Endothelial cell (in vitro differentiated cells): ENCODE measurements at places on chromosomes 13 and 19. TPM values are rescaled to one million over a fixed set of nuclear protein-coding genes. Genes with fewer than 3 reads are reported as not detected.

The ZNF577 gene
- 9.3 TPM for total RNA-seq

The SOX1 gene
- total RNA-seq, result 1.7 TPM

The MUC16 gene
- not detected for total RNA-seq

The PEX11G gene
- total RNA-seq, result 3.8 TPM

The SLC25A42 gene
- total RNA-seq, result 7.5 TPM

The CATSPERD gene
- not detected for total RNA-seq

The MCOLN1 gene
- 24.2 TPM for total RNA-seq

The ZNF181 gene
- 12.9 TPM for total RNA-seq

The SLC10A2 gene
- not detected for total RNA-seq

The FOXA3 gene
- total RNA-seq, result 1.1 TPM

DNA sequence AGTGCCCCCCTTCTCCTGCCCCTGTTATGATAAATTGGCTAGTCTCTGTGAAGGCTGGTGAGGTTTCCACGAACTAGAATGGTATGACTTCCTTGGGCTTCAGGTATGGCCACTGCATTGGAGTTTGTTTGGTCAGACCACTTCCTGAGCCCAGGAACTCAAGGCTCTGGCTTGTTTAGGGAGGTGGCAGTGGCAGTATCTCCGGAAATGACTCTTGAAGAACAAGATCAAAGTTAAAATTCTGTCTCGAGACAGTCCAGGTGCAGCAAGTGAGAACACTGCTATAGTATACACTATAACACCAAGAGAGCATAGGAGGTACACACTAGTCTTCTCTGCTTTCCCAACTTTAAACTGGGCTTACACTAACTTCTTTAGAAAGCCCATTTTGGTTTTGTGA, 309.1 kb downstream of the KLF12 start:
- DNase-seq, result no peak

- no peak for DNase-seq
These were observed 17.0 kb upstream of the PRR20A start for GRCh38 chr13:57123681-57124080.

DNA sequence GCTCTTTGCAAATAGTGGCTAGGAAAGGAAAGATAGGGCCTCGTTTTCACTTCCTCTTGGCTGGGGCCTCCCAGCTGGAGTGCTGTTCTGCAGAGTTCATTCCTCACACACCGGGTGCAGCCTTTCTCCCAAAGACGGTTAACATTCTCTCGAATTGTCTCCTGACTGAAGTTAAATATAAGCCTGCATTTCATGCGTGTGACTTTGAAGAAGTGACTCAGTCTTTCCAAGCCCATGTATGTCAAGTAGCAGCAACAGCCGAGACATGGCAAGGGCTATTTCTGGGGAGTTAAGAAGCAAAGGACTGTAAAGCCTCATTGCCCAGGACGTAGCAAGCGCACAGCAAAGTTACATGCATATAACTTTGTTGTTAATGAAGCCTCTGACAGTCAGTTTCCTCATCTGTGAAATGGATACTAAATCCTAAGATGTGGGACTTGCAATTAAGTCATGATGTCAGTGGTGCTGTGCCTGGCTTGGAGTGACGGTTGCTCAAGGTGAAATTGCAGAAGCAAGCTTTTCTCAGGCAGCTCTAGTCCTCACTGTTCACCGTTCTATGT, 502.4 kb downstream of the MYO16 start:
- no peak for DNase-seq

- no peak for DNase-seq
These were observed 411.0 kb downstream of the HS6ST3 start for GRCh38 chr13:96500953-96501352.

DNA sequence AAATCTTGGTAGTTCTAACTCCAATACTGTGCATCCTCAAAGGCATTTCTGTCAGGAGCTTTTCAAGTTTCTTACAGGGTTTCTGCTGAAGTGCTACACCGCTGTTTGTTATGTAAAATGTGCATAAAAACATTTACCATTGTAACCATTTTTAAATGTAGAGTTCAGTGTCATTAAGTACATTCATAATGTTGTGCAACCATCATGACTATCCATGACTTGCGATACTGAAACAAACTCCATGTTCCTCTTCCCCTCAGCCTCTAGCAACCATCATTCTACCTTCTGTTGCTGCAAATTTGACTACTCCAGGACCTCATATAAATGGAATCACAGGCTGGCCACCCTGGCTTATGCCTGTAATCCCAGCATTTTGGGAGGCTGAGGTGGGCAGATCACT, 14.4 kb upstream of the SLC25A42 start:
- no peak for DNase-seq
